Right ventricle myocardium inferior (tissue), 1 donor: ENCODE measurements at places on chromosomes 1 and 21.

DNA sequence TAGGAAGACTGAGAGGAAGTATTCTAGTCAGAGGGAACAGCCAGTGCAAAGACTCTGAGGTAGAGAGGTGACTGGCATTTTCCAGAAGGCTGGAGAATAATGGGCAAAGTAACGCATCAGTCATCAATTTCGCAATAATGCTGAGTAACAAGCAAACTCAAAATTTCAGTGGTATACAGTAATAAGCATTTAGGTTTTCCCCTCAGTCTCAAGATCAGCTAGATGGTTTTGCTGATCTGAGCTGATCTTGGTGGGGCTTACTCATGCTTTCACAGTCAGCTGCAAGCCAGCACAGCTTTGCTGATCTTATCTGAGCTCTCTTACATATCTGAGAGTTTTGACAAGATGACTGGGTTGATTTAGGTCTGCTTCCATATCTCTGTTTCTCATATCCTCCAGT lies 108.7 kb downstream of the TSEN15 start:
- no peak for DNase-seq

GRCh38 chr21:45868488-45868887 lies 113.1 kb upstream of the COL6A1 start:
- no peak for DNase-seq

DNA sequence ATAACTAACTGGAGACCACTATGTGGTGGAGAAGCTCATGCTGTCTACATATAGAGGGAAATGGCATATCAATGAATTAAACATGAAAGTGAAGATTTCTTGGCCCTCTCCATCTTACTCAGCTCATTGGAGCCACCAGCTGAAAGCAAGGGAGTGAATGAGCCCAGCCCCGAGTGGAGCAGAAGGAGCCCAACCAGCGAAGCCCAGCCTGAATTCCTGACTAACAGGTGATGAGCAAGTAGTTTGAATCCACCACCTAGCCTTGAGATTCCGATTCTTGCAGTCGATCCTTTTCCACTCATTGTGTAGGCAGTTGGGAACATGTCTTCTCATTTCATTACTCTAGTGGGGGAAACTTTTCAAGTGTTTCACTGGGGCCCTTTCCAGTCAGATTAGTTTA lies 18.6 kb upstream of the ST6GALNAC3 start:
- no peak for DNase-seq

DNA sequence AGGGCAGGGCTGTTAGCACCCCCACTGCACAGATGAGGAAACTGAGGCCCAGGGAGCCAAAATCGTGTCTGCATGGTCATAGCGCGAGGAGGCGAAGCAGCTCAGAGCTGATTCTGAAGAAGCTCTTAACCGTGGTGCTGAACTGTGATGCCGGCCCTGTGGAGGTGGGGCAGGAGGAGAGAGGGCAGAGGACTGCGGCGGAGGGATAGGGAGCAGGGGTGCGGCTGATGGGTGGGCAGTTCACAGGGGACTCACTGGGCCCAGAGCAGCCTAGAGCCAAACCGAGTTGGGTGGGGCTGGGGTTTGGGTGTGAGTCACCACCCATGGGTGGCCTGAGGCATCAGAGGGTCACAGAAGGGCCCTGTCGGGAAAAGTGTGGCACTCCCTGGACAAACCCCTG lies 74.7 kb downstream of the RAP1GAP start:
- DNase-seq, result no peak

- peak; percentile 48 for DNase-seq
Observed at GRCh38 chr21:45523411-45524101, 18.7 kb downstream of the SLC19A1 start.

- DNase-seq, result no peak
Observed at GRCh38 chr1:22694172-22694571, 16.5 kb upstream of the EPHB2 start.

DNA sequence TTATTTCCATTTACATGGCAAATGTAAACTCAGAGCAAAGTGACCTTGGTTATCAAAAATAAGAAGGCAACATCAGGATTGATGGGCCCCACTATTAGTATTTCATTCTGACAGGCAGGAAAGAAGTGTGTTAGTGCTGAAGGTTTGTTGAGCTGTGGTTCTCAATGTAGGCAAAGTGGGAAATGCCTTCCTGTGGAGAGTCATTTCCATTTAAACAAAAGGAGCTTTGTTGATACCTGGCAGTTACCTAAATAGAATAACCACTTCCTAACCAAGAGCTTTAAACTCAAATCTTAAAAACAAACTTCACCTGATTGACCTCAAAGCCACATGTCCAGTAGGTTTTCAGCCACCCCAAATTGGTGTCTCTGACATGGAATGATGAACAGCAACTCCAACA lies 579.9 kb upstream of the BEND5 start:
- no peak for DNase-seq

- no peak for DNase-seq
Observed at GRCh38 chr1:109396871-109397580, 692 bp downstream of the SORT1 start.
